Vagina (tissue), 2 donors: ENCODE measurements at places on chromosomes 13 and 19. TPM values are rescaled to one million over a fixed set of nuclear protein-coding genes. Genes with fewer than 3 reads are reported as not detected.
A peak's percentile ranks its signal among the peaks of the same experiment; 100 is the strongest.

DNA sequence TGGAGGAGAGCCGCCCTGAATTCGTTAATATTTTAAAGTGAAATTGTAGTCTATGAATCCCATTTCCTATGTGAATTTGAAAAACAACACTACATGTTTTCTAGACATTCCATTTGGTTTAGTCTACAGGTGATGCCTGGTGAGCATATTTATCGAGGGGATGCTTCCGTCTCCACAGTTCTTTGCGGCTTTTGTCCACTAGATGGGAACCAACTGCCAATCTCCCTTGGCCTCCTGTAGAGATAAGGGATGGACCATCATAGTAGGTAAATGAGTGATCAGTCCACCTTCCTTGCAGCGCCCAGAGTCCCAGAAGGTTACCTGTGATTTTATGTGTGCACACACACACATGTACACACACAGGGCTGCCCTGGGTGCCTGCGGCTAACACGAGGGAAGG is 289.8 kb upstream of the SOX21 start:
- no peaks in the 10 kb centered on the region for H3K27me3 ChIP-seq
- no peak overlapping the region for H3K27ac ChIP-seq
- DNase-seq: no peak

- H3K4me3 ChIP-seq: no peak overlapping the region
- H3K27me3 ChIP-seq: no peaks in the 10 kb centered on the region
- DNase-seq: no peak
- no peaks in the 10 kb centered on the region for H3K36me3 ChIP-seq
- no peak overlapping the region for H3K27ac ChIP-seq
Observed at GRCh38 chr13:32056316-32056715, 24.7 kb downstream of the FRY start.

DNA sequence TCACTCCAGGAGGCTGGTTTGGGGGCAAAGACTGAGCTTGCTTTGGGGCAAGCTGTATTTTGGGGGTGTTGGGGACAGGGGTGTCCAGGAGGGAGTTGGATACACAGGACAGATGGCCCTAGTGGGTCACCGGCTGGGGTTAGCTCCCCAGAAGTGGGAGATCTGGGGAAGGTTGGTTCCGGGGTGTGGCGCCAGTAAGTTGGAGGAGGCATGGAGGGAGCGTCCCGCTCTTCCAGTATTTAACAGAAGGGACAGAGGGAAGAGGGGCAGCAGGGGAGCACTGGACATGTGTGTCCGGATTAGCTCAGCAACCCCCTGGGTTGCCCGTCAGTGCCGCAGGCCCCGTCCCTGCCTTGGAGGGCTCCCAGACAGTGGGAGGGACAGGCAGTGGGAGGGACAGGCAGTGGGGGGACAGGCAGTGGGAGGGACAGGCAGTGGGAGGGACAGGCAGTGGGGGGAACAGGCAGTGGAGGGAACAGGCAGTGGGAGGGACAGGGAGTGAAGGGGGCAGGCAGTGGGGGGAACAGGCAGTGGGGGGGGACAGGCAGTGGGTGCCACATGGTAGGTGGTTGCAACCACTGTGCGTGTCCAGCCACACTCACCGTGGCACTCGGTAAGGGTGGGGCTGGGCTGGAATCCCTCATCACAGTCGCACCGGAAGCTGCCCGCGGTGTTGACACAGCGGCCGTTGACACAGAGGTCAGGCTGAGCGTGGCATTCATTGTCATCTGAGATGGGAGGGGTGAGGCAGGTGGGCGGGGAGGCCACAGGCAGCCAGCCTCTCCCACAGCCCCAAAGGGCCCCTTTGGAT is 33.2 kb downstream of the CCL25 start:
- H3K36me3 ChIP-seq: no peaks in the 10 kb centered on the region
- no peak overlapping the region for H3K4me3 ChIP-seq
- no peaks in the 10 kb centered on the region for H3K4me1 ChIP-seq
- no peak for DNase-seq

GRCh38 chr13:81676008-81676407 is 1335.1 kb upstream of the SPRY2 start:
- DNase-seq: no peak
- no peak overlapping the region for H3K27ac ChIP-seq
- H3K4me1 ChIP-seq: no peaks in the 10 kb centered on the region
- H3K27me3 ChIP-seq: no peaks in the 10 kb centered on the region
- no peaks in the 10 kb centered on the region for H3K36me3 ChIP-seq

- no peak for DNase-seq
- H3K4me1 ChIP-seq: peaks cover 13% of the 10 kb centered on the region
- H3K36me3 ChIP-seq: no peaks in the 10 kb centered on the region
- peak overlapping the region; percentile 30 for H3K4me3 ChIP-seq
- H3K27me3 ChIP-seq: no peaks in the 10 kb centered on the region
- H3K27ac ChIP-seq: no peak overlapping the region
Observed at GRCh38 chr19:29873024-29873800, 61.4 kb downstream of the CCNE1 start.

- H3K36me3 ChIP-seq: no peaks in the 10 kb centered on the region
- H3K27ac ChIP-seq: no peak overlapping the region
- no peak for DNase-seq
- H3K4me1 ChIP-seq: no peaks in the 10 kb centered on the region
Observed at GRCh38 chr19:51124216-51124615, 490 bp upstream of the SIGLEC9 start.

DNA sequence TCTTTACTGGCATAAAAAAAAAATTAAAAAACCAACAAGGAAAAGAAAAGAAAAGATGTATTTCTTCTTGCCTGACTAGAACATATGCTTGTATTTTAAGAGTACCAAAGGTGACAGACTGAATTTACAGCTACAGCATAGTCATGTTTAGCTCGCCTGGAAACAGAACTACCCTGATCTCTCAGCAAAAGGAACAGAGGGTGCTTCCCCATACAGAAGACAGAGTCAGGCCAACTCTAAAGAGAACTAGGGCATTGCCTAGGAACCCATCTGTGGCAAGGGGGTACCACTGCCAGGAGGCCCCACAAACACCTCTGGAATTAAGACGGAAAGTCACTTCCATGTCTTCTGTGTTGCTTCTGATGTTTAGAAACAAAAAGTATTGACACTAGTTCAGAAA is 252.1 kb upstream of the STARD13 start:
- H3K4me1 ChIP-seq: peaks cover 17% of the 10 kb centered on the region
- no peaks in the 10 kb centered on the region for H3K27me3 ChIP-seq
- peak overlapping the region; percentile 68 for H3K27ac ChIP-seq
- no peak overlapping the region for H3K4me3 ChIP-seq

- H3K4me1 ChIP-seq: no peaks in the 10 kb centered on the region
- no peak overlapping the region for H3K27ac ChIP-seq
- no peaks in the 10 kb centered on the region for H3K36me3 ChIP-seq
- H3K27me3 ChIP-seq: no peaks in the 10 kb centered on the region
- no peak for DNase-seq
- no peak overlapping the region for H3K4me3 ChIP-seq
Observed at GRCh38 chr13:111022886-111023285, 92.2 kb upstream of the ARHGEF7 start.

- no peaks in the 10 kb centered on the region for H3K27me3 ChIP-seq
- DNase-seq: no peak
- H3K36me3 ChIP-seq: no peaks in the 10 kb centered on the region
- no peak overlapping the region for H3K4me3 ChIP-seq
- no peaks in the 10 kb centered on the region for H3K4me1 ChIP-seq
Observed at GRCh38 chr13:61370520-61370919, 45.1 kb downstream of the PCDH20 start.

DNA sequence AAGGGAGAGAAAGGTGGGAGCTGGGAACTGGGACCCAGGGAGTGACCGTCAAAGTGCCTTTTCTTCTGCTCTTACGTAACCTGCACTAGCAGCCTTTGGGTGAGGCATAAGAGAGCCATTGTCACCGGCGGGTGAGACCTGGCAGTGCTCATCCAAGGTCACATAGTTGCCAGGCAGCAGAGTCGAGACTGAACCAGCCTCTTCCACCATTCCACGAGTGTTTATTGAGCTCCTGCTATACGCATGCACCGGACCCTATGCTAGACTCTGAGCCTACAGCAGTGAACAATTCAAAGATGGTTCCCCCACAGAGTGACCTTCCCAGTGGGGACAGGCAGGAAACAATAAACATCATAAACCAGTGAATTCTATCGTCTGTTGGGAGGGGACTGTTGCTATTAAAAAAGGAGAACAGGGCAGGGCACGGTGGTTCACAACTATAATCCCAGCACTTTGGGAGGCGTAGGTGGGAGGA is 18.6 kb upstream of the STRN4 start:
- no peaks in the 10 kb centered on the region for H3K27me3 ChIP-seq
- DNase-seq: no peak
- H3K36me3 ChIP-seq: no peaks in the 10 kb centered on the region
- peak overlapping the region; percentile 43 for H3K27ac ChIP-seq

- no peak for DNase-seq
- H3K36me3 ChIP-seq: no peaks in the 10 kb centered on the region
- no peaks in the 10 kb centered on the region for H3K27me3 ChIP-seq
- H3K4me1 ChIP-seq: no peaks in the 10 kb centered on the region
- H3K27ac ChIP-seq: no peak overlapping the region
- H3K4me3 ChIP-seq: no peak overlapping the region
Observed at GRCh38 chr13:111484959-111485358, 164.5 kb downstream of the TEX29 start.

- DNase-seq: no peak
- no peak overlapping the region for H3K4me3 ChIP-seq
- no peak overlapping the region for H3K27ac ChIP-seq
Observed at GRCh38 chr19:17487284-17488121, 17.2 kb downstream of the SLC27A1 start.

DNA sequence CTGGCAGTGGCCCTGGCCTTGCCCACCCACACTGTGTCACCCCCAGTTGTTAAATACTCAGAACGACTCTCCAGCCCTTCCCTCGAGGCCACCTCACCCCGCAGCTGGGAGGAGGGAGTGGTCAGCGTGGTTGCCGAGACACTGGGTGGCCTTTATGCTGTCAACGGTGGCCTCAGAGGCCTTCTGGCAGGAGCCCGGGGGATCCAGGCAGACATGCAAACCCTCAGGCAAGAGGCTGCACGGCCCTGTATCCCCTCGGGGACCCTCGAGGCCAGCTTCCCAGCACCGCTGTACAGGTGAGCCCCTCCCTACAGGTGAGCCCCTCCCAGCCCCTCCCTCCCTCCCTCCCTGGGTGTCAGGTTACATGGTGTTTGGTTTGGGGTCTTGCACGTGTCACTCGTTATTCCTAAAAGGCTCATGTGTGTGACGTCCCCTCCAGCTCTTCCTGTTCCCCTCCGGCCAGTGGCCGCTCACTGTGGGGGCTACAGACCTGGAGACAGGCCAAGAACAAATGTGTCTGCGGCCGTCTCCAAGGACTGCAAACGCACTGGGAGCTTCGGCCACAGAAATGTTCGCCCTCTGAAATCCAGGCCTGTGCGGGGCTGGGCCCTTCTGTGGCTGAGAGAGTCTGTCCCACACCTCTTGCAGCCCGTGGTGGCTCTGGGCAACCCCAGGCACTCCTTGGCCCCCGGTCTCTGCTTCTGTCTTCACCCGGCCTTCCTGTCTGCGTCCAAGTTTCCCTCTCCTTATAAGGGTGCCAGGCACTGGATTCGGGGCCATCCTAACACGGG is at the start of gene TEKTIP1:
TSS of gene TEKTIP1 (plus strand) at position 210 of the 791 bp plus-strand sequence. CDS start at position 214, 4 bp downstream.
- no peaks in the 10 kb centered on the region for H3K27me3 ChIP-seq
- peaks cover 11% of the 10 kb centered on the region for H3K4me1 ChIP-seq
- H3K36me3 ChIP-seq: no peaks in the 10 kb centered on the region
- DNase-seq: no peak
- H3K27ac ChIP-seq: no peak within 1 kb of the TSS
- no peak within 1 kb of the TSS for H3K4me3 ChIP-seq

- no peak for DNase-seq
- H3K27ac ChIP-seq: no peak overlapping the region
- H3K4me1 ChIP-seq: peaks cover 7% of the 10 kb centered on the region
- H3K36me3 ChIP-seq: no peaks in the 10 kb centered on the region
- no peaks in the 10 kb centered on the region for H3K27me3 ChIP-seq
- no peak overlapping the region for H3K4me3 ChIP-seq
Observed at GRCh38 chr13:74450964-74451363, 316.8 kb upstream of the KLF12 start.

Gene NOVA2
- total RNA-seq: 1.5 TPM

Gene AZU1
- total RNA-seq: not detected

Gene ZNF578
- total RNA-seq: 2.5 TPM

Gene MCF2L
- total RNA-seq: 45.4 TPM

Gene ZNF561
- total RNA-seq: 29.2 TPM

Gene LYPD3
- 247 TPM for total RNA-seq

Gene SHD
- total RNA-seq: not detected

Gene NLRP5
- total RNA-seq: not detected

Gene ZNF728
- total RNA-seq: 0.49 TPM

Gene DPRX
- not detected for total RNA-seq

Gene MBD3
- 66.0 TPM for total RNA-seq

Gene CEACAM8
- total RNA-seq: not detected

Gene TNFSF9
- total RNA-seq: 7.9 TPM
